NCI-H1930 (cell line): ENCODE measurements at places on chromosomes 4 and X.

GRCh38 chr4:76610751-76611547 is 175.9 kb downstream of the SHROOM3 start:
- DNase-seq: no peak

GRCh38 chr4:183348706-183349659 is 26.8 kb upstream of the CLDN24 start:
- DNase-seq: no peak

GRCh38 chr4:179751669-179752068 is 2309.4 kb upstream of the AGA start:
- no peak for DNase-seq

- DNase-seq: no peak
These were observed 592.2 kb downstream of the SMARCA1 start for GRCh38 chrX:128931071-128931470.

DNA sequence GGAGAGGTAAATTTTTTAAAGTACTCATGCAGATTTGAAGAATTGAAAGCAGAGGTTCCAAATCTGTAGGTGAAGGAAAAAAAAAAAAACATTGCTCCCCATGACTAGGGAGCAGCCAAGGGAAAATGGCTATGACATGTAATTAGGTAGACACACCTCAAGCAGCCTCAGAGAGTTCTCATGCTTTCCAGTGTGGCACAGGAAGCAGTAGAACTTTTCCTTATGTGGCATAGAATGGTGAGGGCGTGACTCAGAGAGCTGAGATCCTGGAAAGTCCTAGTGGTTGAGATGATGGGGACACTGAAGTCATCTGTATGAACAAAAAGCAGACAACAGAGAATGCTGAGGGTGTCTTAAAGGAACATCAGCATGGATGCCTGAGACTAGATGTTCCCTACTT is 148.6 kb upstream of the NWD2 start:
- no peak for DNase-seq

DNA sequence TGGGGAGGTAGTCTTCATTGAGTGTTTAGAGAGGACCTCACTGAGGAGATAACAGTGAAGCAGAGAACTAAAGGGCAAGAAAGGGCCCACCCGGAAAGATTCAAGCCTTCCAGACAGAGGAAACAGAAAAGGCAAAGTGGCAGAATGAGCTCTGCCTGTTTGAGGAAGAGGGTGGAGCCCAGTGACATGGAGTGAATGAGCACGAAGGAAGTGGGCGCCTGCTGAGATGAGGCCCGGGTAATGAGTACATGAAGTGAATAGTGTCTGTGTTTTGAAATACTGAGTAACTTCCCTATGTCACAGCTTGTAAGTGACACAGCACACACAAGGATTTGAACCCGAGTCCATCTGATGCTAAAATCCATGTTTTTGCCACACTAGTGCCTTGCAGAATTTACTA is 32.5 kb upstream of the TLR2 start:
- no peak for DNase-seq

- no peak for DNase-seq
These were observed 918 bp upstream of the FGFRL1 start for GRCh38 chr4:1010395-1011021.

- DNase-seq: no peak
These were observed 571.9 kb downstream of the SPOCK3 start for GRCh38 chr4:166662266-166662843.

GRCh38 chrX:154751203-154751668 is 359 bp upstream of the GAB3 start:
- DNase-seq: no peak

- no peak for DNase-seq
These were observed 115.7 kb downstream of the PALLD start for GRCh38 chr4:168612450-168613135.

- no peak for DNase-seq
These were observed 195.2 kb upstream of the ANXA10 start for GRCh38 chr4:167897116-167897515.

DNA sequence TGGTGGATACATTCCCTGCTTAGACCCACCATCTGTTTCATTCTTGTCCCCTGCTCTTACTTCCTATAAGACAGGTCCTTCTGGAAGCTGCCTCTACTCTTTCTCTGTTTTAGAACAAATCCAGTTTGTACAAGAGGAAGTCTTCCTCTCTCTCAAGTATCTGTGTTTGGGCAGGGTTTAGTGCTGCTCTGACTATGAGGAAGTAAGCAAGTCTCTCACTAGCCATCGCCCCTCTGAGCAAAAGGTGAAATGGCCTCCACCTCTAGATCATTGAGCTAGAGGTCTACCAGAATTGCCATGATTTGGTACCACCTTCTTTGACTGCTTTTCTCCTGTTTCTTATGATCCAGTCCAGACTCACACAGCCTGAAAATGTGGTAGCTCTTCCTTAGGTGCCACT is 8.4 kb downstream of the BTK start:
- DNase-seq: no peak

- no peak for DNase-seq
These were observed 33.4 kb downstream of the METTL14 start for GRCh38 chr4:118718511-118719170.
